Uterine smooth muscle cell (primary cell): ENCODE measurements at places on chromosomes 6 and 20. TPM values are rescaled to one million over a fixed set of nuclear protein-coding genes. Genes with fewer than 3 reads are reported as not detected.

Gene GTF2H4
- 11.2 and 13.1 TPM in 2 replicates for total RNA-seq

Gene KHDC1
- 3.9 and 6.2 TPM in 2 replicates for total RNA-seq

Gene SPEF1
- total RNA-seq, result 0.22 and 0.25 TPM in 2 replicates

Gene EDN3
- not detected in 2 replicates for total RNA-seq

Gene PAK5
- total RNA-seq, result not detected in 2 replicates

Gene HLA-DPA1
- 0.55 and 4.0 TPM in 2 replicates for total RNA-seq
